ENCODE measurements at places on chromosomes 2 and 18.

- DNase-seq: no peak
These were observed 58.1 kb upstream of the GPC1 start for GRCh38 chr2:240377366-240377765.

GRCh38 chr2:209526561-209526960 is 102.7 kb downstream of the MAP2 start:
- DNase-seq: no peak

GRCh38 chr18:48800876-48801727 is 149.7 kb downstream of the SMAD7 start:
- DNase-seq: no peak

GRCh38 chr2:206392118-206392517 is 51.2 kb upstream of the ADAM23 start:
- DNase-seq: peak; percentile 66

- no peak for DNase-seq
These were observed 40.8 kb upstream of the SPAG16 start for GRCh38 chr2:213243189-213244044.

- DNase-seq: no peak
These were observed 46.9 kb downstream of the MBD5 start for GRCh38 chr2:148067801-148068200.

GRCh38 chr2:231521-232185 is 32.2 kb downstream of the SH3YL1 start:
- no peak for DNase-seq

- no peak for DNase-seq
These were observed 129.7 kb downstream of the IRS1 start for GRCh38 chr2:226669905-226670304.

DNA sequence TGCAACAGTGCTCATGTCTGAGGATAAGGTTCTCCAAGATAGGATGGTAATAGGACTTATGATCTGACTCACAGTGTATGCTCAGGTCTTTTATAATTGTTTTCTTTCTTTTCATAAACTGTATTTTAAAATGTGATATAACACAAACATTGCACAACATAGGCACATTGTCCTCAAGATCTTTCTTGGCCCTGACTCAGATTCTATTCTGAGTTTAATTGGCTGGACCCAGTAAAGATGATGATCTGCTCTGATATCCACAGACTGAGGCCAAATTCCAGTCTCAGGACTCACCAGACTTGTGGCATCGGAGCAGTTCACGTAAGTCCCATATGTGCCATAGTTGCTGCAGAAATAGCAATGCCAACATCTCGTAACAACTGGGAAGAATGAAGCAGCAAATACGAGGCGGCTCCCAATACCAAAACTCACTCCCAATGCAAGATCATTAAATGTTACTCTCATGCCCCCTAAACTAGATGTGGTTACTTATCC is 448.9 kb upstream of the SLC14A2 start:
- no peak for DNase-seq

GRCh38 chr2:74577448-74577847 is 22.9 kb downstream of the DOK1 start:
- DNase-seq: no peak

GRCh38 chr2:135590619-135591260 is 59.5 kb downstream of the R3HDM1 start:
- no peak for DNase-seq

GRCh38 chr2:140891614-140892212 is 1239.1 kb downstream of the LRP1B start:
- DNase-seq: no peak
